Stimulated activated CD8-positive, alpha-beta memory T cell treated with anti-CD3 and anti-CD28 coated beads, Interleukin-7, amount 100 ng/mL, for 1 hour (primary cell): ENCODE measurements at places on chromosomes 12 and 14.
A peak's percentile ranks its signal among the peaks of the same experiment; 100 is the strongest.

- DNase-seq, result no peak
Observed at GRCh38 chr12:104680070-104680469, 223.3 kb downstream of the CHST11 start.

DNA sequence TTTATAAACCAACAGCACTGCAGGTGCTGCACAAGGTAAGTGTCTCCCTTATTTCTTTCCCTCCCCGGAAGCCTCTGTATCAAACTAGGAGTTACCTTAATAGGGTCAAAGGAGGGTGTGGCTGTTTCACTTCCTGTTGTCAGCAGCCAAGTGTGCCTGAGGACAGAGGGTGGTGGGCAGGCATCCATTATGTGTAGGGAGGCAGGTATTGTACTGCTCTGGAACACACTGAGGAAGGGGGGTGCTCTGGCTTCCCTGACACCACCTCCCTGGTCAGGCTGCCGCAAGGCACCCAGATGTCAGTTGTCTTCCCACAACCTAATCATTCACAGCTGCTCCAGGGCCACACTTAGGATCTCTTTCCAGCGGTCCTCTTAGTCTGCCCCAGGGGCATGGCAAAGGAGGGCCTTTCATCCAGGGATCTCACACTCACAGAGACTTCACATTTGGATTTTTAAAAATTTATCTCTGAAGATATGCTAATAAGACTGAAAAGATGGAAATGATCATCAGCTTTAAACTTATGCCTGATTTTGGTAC lies 132.0 kb upstream of the ARHGAP5 start:
- no peak for DNase-seq

DNA sequence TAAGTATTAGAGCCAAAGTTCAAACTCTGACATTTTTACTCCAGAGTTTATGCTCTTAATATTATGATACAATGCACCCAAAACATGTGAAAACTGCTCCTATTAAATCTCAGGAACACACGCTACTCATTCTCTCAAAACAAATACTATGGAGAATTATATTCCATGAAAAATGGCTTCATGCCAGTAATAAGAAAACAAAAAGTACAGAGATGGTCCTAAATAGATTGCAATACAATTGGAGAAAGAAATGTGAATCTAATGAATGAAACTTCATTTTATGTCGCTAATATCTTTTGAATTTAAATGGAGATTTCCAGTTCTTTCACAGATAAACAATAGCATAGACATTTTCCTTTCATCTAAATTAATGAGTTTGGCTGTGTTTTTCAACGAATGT lies 384.3 kb downstream of the ADAMTS20 start:
- no peak for DNase-seq

DNA sequence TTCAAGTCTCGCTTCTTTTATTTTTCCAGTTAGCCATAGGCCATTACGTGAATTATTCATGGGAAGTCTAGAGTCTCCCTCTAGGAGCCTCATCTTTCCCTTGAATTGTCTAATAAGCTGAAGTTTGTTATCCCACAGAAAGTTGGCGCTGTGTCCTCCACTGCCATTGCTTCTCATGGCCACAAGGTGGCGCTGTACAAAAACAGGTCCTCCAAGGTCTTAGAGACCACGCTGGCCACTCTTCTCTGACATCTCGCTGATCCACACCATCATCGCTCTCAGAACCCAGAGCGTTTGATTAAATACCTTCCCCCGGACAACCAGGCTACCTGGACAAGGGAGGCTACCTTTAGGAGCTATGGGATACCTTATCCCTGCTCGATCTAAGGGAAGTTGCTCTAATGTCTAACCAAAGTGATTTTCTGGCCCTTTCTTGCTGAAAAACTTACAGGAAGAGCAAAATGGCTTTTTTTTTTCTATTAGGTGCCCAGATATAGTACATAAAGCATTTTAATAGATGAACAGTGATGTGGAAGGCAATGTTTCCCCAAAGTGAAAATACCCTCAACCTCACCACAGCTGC lies 110.0 kb downstream of the CCDC60 start:
- DNase-seq, result peak; percentile 2

GRCh38 chr14:80576401-80576800 lies 365.1 kb upstream of the DIO2 start:
- no peak for DNase-seq

DNA sequence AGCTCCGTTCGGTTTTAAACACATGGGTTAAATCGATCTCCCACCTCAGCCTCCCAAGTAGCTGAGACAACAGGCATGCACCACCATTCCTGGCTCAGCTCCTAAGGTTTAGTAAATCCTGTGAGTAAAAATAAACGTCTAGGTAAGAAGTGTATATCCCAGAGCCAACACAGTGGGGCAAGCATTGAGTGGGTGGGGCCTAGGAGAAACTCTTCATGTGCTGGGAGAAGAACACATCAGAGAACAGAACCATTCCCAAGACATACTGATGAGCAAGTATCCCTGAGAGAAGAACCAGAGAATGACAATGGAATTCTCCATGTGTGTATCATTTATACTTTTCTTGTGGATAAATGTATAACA lies 86.3 kb downstream of the SEC23A start:
- DNase-seq, result no peak

GRCh38 chr12:117688446-117688845 lies 280.3 kb downstream of the KSR2 start:
- no peak for DNase-seq

DNA sequence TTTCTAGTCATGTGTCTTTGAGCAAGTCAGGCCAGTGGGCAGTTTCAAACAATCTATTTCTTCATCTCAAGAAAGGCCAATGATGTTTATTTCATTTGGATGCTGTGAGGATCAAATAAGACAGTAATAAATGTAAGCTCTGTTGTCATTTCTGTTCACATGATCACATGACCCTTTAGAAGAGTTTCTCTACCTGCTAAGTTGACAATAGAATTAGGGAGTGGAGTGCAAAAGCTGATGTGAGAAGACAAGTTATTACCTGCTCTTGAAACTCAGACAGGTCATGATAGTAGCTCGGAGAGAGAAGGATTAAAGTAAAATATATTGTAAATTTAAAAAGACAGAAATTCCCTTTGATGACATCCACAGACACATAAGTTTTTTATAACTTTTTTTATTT lies 37.3 kb upstream of the DCN start:
- no peak for DNase-seq

GRCh38 chr12:131152587-131152986 lies 198.9 kb downstream of the ADGRD1 start:
- DNase-seq, result no peak

GRCh38 chr14:68571928-68572525 lies 220.8 kb downstream of the ZFP36L1 start:
- no peak for DNase-seq

- no peak for DNase-seq
Observed at GRCh38 chr12:121578230-121579189, 2.3 kb downstream of the KDM2B start.

GRCh38 chr12:22543246-22544037 lies 900 bp downstream of the C2CD5 start:
- DNase-seq, result no peak

- no peak for DNase-seq
Observed at GRCh38 chr12:4106621-4107020, 166.9 kb upstream of the CCND2 start.

DNA sequence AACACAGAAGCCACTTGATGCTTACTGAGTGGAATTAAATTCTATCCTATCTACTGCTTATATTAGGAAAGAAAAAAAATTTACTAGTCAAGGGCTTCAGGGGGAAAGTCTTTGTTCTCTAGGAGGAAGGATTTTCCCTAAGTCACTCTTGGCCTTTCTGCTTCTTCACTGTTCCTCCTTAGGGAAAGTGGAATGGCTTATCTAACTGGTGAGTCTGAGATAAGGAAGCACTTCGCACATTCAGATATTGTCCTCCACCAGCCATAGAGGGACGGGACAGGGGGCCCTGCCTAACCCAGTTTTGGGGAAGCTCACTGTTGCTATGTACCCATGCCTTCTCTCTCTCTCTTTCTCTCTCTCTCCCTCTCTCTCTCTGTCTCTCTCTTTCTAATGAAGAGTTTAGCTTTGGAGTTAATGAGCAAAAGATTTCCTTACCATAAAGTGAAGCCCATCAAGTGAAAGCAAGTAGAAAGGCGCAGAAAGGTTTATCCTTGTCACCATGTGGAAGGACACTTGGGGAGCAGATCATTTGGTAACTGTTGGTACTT lies 450.6 kb downstream of the ZFP36L1 start:
- DNase-seq, result no peak
